Right ventricle myocardium superior (tissue), 1 donor: ENCODE measurements at places on chromosomes 12 and 14.

GRCh38 chr12:119369907-119370546, 35.5 kb downstream of the CCDC60 start:
- no peak for DNase-seq

DNA sequence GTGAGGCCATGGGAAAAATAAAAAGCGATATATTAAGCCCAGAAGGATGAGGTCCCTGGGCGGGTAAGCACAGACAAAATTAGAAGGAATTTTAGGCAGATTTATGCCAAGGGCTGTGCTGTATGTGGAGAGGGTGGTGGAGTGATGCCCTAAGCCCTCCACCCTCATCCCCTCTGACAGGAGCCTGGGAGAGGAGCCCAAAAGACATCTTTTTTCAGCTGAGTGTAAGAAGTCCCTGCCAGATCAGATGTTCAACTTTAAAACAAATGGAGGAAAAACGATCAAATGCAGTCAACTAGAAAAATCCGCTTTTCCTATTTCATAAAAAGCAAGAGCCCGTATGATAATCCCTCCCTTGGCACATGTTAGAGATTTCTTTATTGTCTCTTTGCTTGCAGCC, 47.7 kb upstream of the NRXN3 start:
- no peak for DNase-seq

- no peak for DNase-seq
Observed at GRCh38 chr14:100750762-100751699, 24.3 kb downstream of the DLK1 start.

GRCh38 chr12:109255377-109255776, 53.7 kb downstream of the FOXN4 start:
- no peak for DNase-seq

GRCh38 chr12:75805905-75806304, 225.7 kb downstream of the PHLDA1 start:
- DNase-seq: no peak

GRCh38 chr12:32457251-32458025, 58.1 kb downstream of the FGD4 start:
- no peak for DNase-seq

DNA sequence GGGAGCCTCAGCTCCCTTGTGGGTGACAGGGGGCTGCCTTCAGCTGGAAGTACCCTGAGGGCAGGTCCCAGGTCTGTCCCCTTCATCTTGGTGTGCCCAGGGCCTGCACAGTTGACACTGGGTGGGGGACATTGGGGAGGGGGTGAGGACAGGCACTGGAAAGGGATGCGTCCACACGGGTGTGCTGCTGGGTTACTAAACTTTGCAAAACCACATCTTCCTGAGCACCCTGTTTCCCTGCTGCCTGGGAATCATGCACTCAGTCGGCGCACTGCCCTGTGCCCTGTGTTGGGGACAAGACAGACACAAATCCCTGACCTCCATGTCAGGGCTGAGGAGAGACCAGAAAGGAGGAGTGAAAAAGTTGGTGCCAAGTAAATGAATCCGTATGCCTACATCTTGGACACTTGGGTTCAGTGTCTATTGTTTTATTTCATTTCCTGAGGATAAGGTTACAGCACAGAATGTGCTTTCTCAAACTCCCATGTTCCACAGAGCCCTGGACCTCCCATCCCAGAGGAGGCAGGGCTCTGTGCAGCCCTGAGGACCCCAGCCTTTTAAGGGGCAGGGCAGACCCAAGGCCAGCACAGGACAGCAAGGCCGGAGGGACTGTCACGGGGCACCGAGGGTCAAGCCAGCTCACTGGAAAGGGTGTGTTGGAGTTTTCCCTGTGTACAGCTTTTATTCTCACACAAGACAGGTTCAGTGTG, 2.9 kb upstream of the SLC25A29 start:
- no peak for DNase-seq

DNA sequence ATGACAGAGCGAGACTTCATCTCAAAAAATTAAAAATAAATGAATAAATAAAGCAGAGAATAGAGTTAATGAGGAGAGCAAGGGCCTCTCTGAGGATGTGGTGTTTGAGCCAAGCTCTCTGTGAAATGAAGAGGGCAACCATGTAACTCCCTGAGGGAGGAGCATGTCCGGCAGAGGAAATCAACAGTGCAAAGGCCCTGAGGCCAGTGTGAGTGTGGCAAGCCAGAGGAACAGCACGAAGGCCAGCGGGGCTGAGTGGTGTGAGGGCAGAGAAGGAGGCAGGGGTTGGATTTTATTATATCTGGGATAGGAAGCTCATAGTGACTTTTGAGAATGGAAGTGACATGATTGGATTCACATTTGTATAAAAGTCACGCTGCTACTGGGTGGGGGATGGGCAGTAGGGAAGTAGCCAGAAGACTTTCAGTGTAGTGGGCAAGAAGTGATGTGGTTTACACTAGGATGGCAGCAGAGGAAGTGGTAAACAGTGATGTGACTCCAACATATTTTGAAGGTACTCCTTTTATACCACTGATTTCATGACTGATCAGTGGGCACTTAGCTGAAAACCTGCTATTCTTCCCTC, 10.3 kb upstream of the LRP1-AS start:
- peak; percentile 34 for DNase-seq

- DNase-seq: no peak
Observed at GRCh38 chr12:51630986-51631385, 40.0 kb downstream of the SCN8A start.

DNA sequence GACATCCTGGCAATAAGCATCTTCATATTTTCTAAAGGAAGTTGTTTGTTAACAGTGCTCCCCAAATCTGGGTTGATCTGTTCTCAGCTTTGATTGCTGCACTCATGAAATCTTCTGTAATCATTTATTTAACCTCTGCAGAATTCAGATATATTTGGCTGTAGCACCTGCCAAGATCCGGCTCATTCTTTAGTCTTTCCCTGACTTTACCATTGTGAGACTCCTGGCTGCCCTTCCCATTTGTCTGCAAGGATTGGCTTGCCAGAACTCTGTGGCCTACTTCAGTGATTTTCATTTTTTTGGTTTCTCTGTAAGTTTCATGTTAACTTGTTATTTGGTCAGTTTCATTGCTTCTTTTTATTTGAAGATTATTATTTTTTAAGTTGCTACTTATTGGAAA, 191.2 kb upstream of the PLXNC1 start:
- no peak for DNase-seq

DNA sequence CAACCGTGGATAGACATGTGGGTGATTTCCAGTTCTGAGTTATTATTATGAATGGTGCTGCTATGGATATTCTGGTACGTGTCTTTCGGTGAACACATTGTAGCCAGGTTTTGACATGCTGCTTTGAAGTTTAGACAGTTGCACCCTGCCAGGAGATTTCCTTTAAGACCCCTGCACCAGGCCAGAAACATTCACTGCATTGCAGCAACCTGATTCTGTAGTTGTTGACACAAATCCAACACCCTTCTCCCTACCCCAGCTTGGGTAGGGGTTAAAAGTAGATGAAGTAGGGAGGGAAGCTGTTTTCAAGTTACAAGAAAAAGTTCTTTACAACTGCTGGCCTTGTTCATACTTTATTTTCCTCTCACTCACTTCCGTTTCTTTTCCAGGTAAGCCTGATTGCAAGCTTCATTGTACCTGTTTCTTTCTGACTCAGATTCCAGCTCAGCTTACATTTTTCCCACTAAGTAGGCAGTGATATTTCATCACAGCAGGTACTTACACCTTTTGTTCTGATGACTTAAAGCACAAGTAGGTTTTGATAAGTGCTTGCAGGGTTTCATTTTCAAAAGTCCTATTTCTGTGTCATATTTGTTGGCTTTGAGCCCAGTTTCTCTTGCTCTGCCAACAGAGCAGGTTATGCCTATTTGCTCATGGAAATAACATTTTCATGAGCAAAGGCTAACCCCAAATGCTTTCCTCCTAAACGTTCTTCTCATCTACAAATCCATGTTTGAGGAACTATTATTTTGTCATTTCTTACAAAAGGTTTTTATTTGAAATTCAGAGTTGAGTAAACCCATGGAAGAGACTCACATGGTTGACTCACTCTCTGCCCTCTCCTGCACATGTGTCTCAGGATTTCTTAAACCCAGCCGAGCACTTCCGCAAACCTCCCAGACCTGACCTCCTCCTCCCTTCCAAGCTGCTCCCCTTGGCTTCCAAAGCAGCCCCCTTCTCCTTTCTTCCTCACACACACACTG, 12.1 kb upstream of the LTA4H start:
- DNase-seq: no peak

- DNase-seq: no peak
Observed at GRCh38 chr12:82108615-82109014, 249.6 kb downstream of the CCDC59 start.

DNA sequence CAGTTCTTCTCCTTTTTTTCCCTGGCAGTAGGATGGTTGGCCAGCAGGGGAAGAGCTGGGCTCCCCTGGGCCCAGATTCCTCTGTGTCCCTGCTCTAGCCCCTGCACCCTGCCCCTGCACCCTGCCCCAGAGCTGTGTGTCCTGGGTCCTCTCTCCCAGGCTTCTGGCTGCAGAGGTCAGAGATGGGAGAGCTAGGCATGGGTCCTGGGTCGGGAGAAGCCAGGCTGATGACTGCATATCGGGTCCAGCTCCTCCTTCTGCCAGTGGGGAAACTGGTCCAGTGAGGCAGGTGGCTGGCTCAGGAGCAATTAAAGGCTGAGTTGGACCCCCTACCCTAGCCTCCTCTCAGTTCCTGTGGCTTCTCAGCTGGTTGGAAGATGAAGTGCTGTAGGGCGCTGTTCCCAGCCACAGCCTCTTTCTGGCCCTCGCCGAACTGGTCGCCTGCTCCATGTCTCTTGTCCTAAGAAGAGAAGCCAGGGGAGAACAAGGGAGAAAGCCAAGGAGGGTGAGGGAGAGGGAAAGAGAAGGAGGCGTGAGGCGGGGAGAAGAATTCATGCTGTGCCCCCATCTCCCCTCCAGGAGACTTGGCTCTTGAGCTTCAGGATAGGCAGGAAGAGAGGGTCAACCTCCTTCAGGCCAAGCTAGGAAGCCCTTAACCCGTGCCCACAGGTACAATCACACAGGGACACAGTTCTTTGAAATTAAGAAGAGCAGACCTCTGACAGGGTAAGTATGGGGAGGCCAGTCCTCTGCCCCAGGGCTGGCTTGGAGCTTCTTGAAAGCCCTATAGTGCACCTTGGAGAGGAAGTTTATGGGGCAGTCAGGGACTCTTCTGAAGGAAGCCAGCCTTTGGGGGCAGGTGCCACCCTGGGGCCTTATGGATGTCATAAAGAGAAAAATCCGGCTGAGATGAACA, 9.5 kb downstream of the VASH1 start:
- DNase-seq: no peak

DNA sequence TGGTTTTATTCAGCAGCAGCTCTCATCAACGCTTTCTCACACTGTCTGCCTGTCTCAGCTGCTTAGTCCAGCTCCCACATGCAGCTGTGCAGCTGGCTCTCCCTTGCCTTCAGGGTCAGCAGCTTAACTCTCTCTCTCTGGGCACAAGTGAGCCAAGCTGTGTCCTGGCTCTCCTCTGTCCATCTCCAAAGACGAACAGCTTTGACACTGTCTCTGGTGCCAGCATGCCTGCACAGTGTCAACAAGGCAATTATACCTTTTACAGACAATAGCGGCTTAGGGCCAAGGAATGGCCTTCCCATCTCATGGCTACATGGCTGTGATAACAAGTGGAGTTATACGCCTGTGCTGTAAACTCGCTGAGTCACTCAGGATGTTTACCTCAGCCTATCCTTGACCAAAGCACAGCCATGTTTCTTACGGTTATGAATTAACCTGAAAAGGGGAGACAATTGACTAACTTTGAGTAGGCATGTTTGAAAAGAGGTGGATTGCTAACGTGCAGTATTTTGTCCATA, 38.4 kb upstream of the MANSC4 start:
- no peak for DNase-seq

DNA sequence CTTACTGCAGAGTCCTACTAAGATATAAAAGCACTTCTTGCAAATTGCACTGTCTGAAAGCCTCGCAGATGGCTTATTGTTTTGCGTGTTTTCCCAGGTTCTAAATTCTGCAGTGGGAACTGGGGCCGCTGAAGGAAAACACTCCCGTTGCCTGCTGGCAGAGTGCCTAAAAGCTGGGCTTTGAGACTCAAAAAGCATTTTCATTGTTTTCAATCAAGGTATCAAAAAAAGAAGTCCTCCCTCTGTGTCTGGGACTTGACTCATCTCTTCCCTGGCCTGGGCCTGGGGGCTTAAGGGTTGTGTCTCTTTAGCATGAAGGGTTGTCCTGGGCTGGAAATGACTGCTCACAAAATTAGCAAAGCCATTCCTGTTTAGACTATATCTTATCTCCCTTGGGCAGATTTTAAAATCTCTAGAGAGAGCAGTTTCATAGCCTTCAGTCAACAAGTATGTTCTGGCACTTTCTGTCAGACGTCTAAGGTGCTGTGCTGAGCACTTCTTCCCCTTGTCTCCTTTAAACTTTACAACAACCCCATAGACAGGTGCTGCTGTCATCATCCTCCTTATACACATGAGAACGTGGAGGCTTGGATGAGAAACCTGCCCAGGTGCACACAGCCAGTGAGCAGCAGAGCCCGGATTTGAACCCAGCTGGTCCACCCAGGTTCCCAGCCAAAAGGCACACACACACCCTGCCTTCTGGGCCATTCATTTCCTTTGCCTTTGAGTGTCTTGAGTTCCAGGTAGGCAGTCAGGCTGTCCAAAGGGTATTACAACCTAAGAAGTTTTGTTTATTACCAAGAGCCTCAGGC, 31.1 kb downstream of the ELK3 start:
- peak; percentile 57 for DNase-seq

- peak; percentile 20 for DNase-seq
Observed at GRCh38 chr14:102748806-102749205, 28.4 kb upstream of the TRAF3 start.

DNA sequence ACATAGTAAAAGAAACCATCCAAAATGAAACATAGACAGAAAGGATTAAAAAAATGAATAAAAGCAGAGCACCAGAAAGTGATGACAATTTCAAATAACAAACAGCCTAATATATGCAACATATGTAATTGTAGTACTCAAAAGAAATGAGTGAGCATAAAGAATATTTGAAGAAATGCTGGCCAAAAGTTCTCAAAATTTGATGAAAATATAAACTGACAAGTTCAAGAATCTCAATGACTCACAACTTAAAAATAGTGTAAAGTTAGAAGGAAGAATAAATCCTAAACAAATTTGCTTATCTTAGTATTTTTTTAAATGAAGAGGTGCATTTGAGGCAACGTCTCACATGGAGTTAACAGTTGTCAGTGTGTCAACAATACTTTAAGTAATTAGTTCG, 498.9 kb downstream of the SLC6A15 start:
- no peak for DNase-seq

DNA sequence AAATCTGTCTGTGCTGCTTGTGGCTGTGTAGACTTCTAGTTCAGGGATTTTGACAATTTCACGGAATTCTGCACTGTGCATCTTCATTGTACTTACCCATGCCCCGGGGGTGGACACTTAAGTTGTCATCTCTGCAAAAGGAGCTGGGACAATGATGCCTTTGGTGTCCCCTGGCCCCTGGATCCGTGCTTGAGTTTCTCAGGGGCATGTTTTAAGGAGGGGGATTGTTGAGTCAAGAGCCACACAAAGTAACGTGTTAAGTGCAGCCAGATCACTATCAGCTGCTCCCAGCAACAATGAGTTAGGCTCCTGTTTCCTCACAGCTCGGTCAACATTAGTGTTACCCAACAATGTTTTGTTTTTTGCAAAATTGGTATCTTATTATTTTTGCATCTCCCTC, 305.0 kb upstream of the DIO3 start:
- no peak for DNase-seq
